ENCODE measurements at places on chromosomes 3 and 15. TPM values are rescaled to one million over a fixed set of nuclear protein-coding genes. Genes with fewer than 3 reads are reported as not detected.

FOXL2 gene
- not detected for total RNA-seq

RBPMS2 gene
- 8.8 TPM for total RNA-seq

HCN4 gene
- total RNA-seq, result 0.18 TPM

DLEC1 gene
- total RNA-seq, result not detected

ATG7 gene
- 68.8 TPM for total RNA-seq

IQCF2 gene
- total RNA-seq, result not detected

SHC4 gene
- total RNA-seq, result not detected

GP5 gene
- total RNA-seq, result not detected

PCLAF gene
- total RNA-seq, result not detected

MAP6D1 gene
- not detected for total RNA-seq

SEMA5B gene
- 27.2 TPM for total RNA-seq

CFAP100 gene
- not detected for total RNA-seq

LMCD1 gene
- total RNA-seq, result 26.3 TPM

PLA2G4E gene
- not detected for total RNA-seq

ARNT2 gene
- 0.58 TPM for total RNA-seq

CPLX3 gene
- not detected for total RNA-seq

PRSS50 gene
- total RNA-seq, result not detected

AP3B2 gene
- total RNA-seq, result 8.0 TPM

SLC30A4 gene
- total RNA-seq, result 3.2 TPM

GRCh38 chr3:77189258-77189657 is 149.4 kb downstream of the ROBO2 start:
- no peak overlapping the region for H3K4me3 ChIP-seq
- H3K27me3 ChIP-seq, result no peaks in the 10 kb centered on the region
- H3K36me3 ChIP-seq, result no peaks in the 10 kb centered on the region
- H3K4me1 ChIP-seq, result no peaks in the 10 kb centered on the region

- H3K4me3 ChIP-seq, result no peak overlapping the region
- no peak for DNase-seq
- no peaks in the 10 kb centered on the region for H3K4me1 ChIP-seq
- H3K27me3 ChIP-seq, result no peaks in the 10 kb centered on the region
- H3K27ac ChIP-seq, result no peak overlapping the region
Measured at GRCh38 chr15:64930778-64931371, 19.2 kb downstream of the ANKDD1A start.

DNA sequence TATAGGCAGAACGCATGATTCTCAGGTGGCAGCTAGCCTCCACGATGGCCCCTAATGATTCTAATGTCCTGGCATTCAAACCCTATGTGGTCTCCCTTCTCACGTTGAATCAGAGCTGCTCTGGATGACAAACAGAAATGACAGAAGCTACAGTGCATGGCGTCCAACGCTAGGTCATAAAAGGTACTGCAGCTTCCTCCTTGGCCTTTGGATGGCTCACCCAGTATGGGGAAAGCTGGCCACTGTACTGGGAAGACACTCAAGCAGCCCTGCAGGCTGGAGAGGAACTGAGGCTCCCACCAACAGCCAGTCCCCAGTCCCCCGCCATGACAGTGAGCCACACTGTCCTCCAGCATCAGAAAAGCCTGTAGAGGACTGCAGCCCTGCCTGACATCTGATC is 286.3 kb downstream of the FAM43A start:
- H3K4me1 ChIP-seq, result no peaks in the 10 kb centered on the region
- H3K4me3 ChIP-seq, result no peak overlapping the region
- no peaks in the 10 kb centered on the region for H3K36me3 ChIP-seq
- no peak overlapping the region for H3K27ac ChIP-seq
- no peaks in the 10 kb centered on the region for H3K27me3 ChIP-seq

GRCh38 chr15:79071901-79072300 is 18.7 kb downstream of the RASGRF1 start:
- no peaks in the 10 kb centered on the region for H3K36me3 ChIP-seq
- no peak overlapping the region for H3K4me3 ChIP-seq
- H3K27me3 ChIP-seq, result no peaks in the 10 kb centered on the region
- DNase-seq, result no peak
- H3K4me1 ChIP-seq, result no peaks in the 10 kb centered on the region

GRCh38 chr3:1072041-1072440 is 20.8 kb upstream of the CNTN6 start:
- DNase-seq, result no peak
- H3K4me1 ChIP-seq, result no peaks in the 10 kb centered on the region
- H3K36me3 ChIP-seq, result no peaks in the 10 kb centered on the region
- no peak overlapping the region for H3K27ac ChIP-seq

GRCh38 chr3:133230195-133230594 is 169.7 kb upstream of the BFSP2 start:
- DNase-seq, result no peak
- H3K4me1 ChIP-seq, result no peaks in the 10 kb centered on the region
- H3K27ac ChIP-seq, result no peak overlapping the region
- no peaks in the 10 kb centered on the region for H3K27me3 ChIP-seq
- no peaks in the 10 kb centered on the region for H3K36me3 ChIP-seq

DNA sequence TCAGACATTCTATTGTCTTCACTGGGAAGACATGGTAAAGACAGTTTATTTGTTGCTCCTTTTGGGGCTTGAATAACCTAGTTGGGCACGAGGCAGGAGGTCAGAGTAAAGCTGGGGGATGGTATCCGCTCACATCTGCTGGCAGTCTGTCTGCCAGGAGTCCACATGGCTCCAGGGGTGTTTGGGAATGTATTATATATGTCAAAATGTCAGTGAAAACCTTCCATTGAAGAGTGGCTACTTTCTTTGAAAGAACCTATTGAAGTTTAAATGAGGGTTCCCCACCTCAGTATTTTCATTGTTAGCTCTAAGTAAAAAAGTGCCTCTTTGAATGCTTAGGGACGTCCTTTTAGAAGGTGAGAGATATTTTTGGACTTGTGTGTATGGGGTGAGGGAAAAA is 68.4 kb downstream of the CLDN11 start:
- H3K4me3 ChIP-seq, result no peak overlapping the region
- H3K4me1 ChIP-seq, result no peaks in the 10 kb centered on the region
- H3K36me3 ChIP-seq, result no peaks in the 10 kb centered on the region
- H3K27ac ChIP-seq, result no peak overlapping the region
- no peaks in the 10 kb centered on the region for H3K27me3 ChIP-seq

DNA sequence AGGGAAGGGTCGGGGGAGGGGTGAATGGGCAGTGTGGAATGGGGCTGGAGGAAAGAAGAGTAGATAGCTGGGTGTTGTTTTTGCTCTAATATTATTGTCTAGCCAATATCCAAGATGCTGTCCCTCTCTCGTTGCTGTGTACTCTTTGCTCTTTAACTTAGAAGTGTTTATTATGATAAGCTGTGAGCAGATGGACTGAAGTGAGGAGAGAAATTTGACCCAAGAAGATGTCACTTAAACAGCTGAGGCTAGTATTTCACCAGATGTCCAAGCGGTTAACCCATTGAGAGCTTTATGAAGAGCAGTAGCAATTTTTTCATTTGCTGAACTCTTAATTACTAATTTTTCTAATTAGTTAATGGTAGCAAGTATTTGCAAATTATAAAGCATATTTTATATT is 212.2 kb upstream of the TP63 start:
- no peaks in the 10 kb centered on the region for H3K27me3 ChIP-seq
- H3K4me3 ChIP-seq, result no peak overlapping the region
- no peaks in the 10 kb centered on the region for H3K4me1 ChIP-seq
- no peak overlapping the region for H3K27ac ChIP-seq
- no peaks in the 10 kb centered on the region for H3K36me3 ChIP-seq

DNA sequence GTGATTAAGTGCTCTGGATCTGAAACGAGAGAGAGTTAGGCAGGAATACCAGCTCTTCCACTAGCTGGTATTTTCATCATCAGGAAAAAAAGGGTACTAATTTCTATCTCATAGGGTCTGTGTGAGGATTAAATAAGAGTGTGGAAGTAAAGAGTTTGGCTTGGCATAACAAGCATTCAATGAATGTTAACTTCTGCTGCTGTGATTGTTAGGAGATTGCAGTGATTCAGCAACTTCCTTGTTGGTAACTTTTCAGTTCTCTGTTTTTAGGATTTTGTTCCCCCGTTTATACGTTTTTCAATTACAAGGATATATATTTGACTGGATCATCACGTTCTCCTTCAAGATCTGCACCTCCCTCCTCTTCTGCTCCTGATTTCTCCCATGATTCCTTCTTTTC is 65.9 kb upstream of the MYO5C start:
- H3K27ac ChIP-seq, result no peak overlapping the region
- no peaks in the 10 kb centered on the region for H3K4me1 ChIP-seq
- H3K27me3 ChIP-seq, result no peaks in the 10 kb centered on the region
- peaks cover 76% of the 10 kb centered on the region for H3K36me3 ChIP-seq
- no peak overlapping the region for H3K4me3 ChIP-seq
- no peak for DNase-seq

DNA sequence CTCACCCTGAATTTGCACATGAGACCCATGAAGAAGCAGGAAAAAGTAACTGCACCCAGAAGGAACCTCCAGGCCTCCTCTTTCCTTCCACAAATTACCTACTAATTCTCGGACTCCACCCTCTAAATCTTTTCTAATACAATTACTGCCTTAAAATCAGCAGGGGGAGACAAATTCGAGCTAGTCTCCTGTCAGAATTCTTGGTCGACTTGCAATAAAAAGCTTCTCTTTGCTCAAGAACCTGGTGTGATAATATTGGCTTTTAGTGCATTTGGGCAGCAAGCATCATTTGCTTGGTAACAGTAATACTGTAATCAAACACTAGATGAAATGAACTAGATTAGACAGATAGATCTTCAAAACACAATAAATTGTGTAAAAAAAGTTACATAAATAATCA is 281.9 kb downstream of the RAP2B start:
- no peaks in the 10 kb centered on the region for H3K27me3 ChIP-seq
- H3K4me3 ChIP-seq, result no peak overlapping the region
- DNase-seq, result no peak
- H3K4me1 ChIP-seq, result no peaks in the 10 kb centered on the region
- H3K36me3 ChIP-seq, result no peaks in the 10 kb centered on the region

GRCh38 chr3:52710512-52710911 is 4.6 kb downstream of the SPCS1 start:
- no peaks in the 10 kb centered on the region for H3K27me3 ChIP-seq
- no peak overlapping the region for H3K4me3 ChIP-seq
- DNase-seq, result no peak
- H3K36me3 ChIP-seq, result peaks cover 27% of the 10 kb centered on the region

- H3K27ac ChIP-seq, result no peak overlapping the region
- no peak for DNase-seq
- H3K36me3 ChIP-seq, result no peaks in the 10 kb centered on the region
- H3K4me1 ChIP-seq, result no peaks in the 10 kb centered on the region
Measured at GRCh38 chr15:100768501-100768931, 111.1 kb upstream of the ALDH1A3 start.

- H3K4me3 ChIP-seq, result no peak overlapping the region
- no peaks in the 10 kb centered on the region for H3K36me3 ChIP-seq
- H3K4me1 ChIP-seq, result peaks cover 4% of the 10 kb centered on the region
- no peak for DNase-seq
- no peaks in the 10 kb centered on the region for H3K27me3 ChIP-seq
Measured at GRCh38 chr15:59555696-59556095, 55.9 kb upstream of the GCNT3 start.

- no peak overlapping the region for H3K4me3 ChIP-seq
- H3K27me3 ChIP-seq, result no peaks in the 10 kb centered on the region
- H3K27ac ChIP-seq, result no peak overlapping the region
Measured at GRCh38 chr15:33746203-33746602, 222.1 kb upstream of the CHRM5 start.

DNA sequence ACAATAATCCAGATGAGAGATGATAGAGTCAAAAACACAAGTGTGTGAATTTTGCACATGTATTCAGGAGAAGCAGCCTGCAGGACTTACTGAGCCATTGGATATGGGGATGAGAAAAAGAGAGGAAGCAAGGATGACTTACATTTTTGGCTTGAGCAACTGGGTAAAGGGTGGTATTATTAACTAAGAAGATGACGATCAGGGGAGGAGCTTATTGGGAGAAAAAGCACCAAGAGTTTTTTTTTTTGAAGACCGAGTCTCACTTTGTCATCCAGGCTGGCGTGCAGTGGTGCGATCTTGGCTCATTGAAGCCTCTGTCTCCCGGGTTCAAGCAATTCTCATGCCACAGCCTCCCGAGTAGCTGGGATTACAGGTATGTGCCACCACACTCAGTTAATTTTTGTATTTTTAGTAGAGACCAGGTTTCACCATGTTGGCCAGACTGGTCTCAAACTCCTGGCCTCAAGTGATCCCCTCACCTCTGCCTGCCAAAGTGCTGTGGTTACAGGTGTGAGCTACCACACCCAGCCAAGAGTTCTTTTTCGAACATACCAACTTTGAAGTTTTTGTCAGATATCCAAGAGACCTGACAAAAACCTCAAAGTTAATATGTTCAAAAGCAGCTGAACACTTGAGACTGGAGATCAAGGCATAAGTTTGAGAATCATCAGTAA is 14.8 kb upstream of the SH3BP5 start:
- no peak overlapping the region for H3K27ac ChIP-seq
- H3K36me3 ChIP-seq, result no peaks in the 10 kb centered on the region
- DNase-seq, result no peak

GRCh38 chr3:40979962-40980361 is 219.3 kb upstream of the CTNNB1 start:
- no peak overlapping the region for H3K27ac ChIP-seq
- H3K4me1 ChIP-seq, result peaks cover 4% of the 10 kb centered on the region
- no peaks in the 10 kb centered on the region for H3K36me3 ChIP-seq
- no peak for DNase-seq

DNA sequence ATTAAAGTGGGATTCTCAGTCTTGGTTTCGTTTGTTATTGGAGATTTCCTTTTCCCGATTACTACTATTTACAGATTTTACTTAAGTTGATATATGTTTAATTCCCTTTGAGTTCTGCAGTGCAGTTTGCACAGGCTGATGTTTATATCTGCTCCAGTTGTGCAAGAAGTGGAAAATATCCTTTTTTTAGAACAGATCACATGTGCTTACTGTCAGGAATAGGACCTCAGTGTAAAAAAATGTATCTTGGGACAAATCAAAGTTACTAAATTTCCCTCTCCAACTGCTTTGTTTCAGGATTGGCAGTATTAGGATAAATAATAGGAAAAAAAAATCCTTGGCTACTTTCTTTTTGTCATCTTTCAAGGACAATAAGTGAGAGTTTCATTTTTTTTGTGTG is 6.9 kb downstream of the MITF start:
- no peak overlapping the region for H3K4me3 ChIP-seq
- no peaks in the 10 kb centered on the region for H3K36me3 ChIP-seq
- H3K27me3 ChIP-seq, result no peaks in the 10 kb centered on the region

GRCh38 chr3:140180603-140181002 is 245.6 kb downstream of the CLSTN2 start:
- H3K27ac ChIP-seq, result no peak overlapping the region
- H3K4me3 ChIP-seq, result no peak overlapping the region
- H3K27me3 ChIP-seq, result no peaks in the 10 kb centered on the region
- H3K4me1 ChIP-seq, result no peaks in the 10 kb centered on the region
- no peak for DNase-seq

- no peaks in the 10 kb centered on the region for H3K36me3 ChIP-seq
- DNase-seq, result no peak
- peaks cover 22% of the 10 kb centered on the region for H3K4me1 ChIP-seq
- no peak overlapping the region for H3K4me3 ChIP-seq
- no peak overlapping the region for H3K27ac ChIP-seq
- H3K27me3 ChIP-seq, result peaks cover 2% of the 10 kb centered on the region
Measured at GRCh38 chr15:40937762-40938535, 8.8 kb downstream of the DLL4 start.

Measured in stomach (tissue), 19 donors.